ENCODE measurements at places on chromosomes 4 and X.

GRCh38 chr4:110104661-110105060 is 93.8 kb downstream of the ELOVL6 start:
- DNase-seq: no peak

DNA sequence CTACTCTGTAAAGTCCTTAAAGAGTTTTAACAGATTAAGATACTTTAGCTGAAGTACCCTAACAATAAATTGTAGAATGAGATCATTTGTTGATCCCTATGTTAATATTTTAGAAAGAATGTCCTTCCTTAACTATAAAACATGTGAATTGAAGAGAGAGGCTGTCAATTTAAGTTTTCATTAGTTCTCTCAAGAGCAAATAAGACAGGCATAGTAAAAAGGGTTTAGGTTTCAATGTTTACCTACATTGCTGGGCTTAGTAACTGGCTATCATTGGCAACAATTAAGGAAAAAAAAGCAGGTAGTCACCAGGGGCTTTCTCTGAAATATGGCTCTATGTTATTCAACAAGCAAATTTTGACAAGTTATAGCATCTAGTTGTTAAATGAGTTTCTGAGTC is 91.5 kb downstream of the ATRX start:
- no peak for DNase-seq

DNA sequence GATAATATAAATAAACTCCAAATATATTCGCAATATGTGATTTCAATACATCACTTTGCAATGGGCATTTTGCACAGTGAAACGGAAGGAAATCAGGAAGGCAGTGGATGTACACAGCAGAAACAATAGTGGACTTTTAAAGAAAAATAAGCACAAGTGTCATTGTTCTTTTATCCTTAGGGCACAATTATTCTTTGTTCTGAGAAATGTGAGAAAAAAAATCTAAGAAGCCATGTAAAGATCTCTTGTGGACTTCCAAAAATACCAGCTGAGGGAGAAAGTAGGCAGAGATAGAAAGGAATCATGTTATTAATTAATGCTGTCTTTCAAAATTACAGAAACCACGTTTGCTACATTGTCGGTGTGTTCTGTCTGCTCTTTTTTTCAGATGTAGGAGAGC is 17.6 kb upstream of the PRRG1 start:
- DNase-seq: no peak

DNA sequence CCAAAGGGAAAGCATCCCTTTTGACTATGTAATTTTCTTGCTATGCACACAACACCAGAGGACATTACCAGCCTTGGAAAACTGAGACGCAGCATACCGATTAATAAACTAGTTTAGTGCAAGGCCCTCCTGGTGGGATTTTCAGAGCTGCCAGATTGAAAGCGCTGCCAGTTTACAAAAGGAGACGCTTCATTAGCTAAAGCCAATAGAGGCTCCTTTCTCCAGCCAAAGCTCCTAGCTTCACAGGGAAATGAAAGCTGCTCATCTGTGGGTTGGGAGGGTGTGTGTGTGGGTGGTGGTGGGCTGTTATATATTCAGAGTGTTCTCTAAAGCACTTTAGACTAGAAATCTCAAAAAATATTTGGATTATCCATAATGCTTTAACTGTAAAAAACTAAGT is 32.4 kb downstream of the SPANXN4 start:
- DNase-seq: no peak

DNA sequence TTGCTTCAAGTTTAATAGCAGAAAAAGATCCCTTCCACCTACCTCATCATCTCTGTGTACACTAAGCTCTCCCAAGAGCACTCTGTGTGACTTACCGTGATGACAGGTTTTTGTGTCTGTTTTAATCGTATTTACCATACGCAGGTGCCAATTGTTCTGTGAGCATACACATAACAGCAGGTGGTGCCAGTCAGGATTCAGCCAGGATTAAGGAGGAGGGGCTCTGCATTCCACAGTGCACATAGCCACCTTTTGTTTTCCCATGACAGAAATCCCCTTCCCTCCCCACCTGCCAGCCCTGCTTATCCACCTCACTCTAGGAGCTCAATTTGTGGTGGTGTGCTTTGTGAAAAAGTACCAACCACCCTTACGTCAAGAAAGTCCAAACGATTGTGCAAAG is 14.8 kb downstream of the ANK2 start:
- no peak for DNase-seq

DNA sequence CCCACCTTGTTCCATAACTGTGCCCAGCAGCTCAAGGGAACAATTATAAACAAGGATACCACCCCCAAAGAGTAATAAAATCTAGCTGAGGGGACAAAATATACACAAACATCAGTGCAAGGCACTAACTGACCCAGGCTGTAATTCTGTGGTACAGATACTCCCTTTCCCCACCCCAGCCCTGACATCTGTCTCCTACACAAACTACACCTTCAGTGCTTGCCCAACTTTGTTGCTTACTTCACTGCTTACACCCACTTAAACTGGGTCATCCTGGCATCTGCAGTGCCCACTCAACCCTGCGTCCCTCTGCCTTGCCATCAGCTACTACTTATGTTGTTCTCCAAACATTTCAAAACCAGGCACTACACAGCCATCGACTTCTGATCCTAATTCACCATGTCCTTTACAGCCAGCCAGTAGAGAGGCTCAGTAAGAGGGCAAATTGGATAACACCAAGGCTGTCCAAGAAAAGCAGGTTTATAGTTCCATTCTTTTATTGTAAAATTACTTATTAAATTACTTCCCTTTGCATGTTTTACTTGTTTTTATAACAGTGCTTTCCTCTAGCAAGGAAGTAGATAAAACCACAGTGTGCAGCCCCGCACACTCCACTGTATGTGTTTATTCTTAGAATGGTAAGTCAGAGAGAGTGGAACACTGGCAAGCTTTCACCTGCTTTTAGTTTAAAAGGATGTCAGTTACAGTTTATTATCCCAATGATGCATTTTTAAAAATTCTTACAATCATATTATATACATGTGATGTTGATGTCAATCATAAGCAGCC is 149.6 kb downstream of the INPP4B start:
- no peak for DNase-seq

DNA sequence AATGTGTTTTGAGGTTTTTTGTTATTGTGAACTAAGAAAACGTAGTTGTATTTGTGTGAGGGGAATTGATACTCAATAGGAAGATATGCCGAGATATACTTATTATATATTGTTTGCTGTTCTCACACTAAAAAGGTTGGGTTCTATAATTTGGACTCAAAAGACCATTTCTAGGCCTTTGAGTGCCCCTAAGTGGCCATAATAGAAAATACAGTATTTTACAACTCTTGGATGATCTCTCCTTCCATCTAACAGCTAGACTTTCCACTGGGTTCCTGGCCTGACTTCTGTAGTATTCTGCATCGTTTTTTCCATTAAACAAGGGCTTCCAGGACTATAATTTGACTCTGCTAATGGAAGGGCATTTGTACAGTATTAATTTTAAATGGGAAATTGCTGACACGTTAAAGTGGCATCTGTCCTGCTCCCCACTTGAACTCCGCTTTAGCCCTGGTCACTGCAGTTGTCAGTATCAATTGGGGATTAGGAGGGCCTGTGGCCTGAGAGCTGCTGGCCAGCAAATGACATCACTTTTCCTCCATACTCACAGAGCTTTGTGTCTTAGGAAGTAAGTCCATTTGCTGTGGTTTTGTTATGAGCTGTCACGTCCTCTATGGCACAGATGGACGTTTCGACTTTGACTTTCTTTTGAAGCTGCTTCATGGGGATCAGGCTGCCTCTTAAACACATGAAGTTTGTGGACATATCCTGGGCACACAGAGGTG is 176.9 kb downstream of the SLIT2 start:
- no peak for DNase-seq

- no peak for DNase-seq
These were observed 63.8 kb upstream of the PRDX4 start for GRCh38 chrX:23603501-23603900.

DNA sequence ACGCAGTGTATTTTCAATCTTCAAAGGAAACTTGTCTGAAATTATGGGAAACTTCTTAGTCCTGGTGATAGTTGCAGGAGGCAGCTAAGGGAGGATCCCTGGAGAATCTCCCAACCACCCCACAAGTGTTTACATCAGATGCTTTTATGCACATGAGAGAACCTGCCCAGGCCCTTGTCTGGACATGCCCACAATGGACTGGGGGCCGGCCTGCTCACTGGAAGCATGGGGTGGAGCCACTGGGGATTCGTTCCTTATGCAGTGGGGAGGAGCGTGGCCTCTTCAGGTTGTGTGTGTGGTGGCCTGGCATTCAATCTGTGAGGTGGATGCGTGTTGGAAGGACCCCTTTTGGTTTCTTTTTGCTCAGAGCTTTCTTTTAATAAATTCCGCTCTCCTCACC is 398.7 kb upstream of the PPP1R2C start:
- DNase-seq: no peak

DNA sequence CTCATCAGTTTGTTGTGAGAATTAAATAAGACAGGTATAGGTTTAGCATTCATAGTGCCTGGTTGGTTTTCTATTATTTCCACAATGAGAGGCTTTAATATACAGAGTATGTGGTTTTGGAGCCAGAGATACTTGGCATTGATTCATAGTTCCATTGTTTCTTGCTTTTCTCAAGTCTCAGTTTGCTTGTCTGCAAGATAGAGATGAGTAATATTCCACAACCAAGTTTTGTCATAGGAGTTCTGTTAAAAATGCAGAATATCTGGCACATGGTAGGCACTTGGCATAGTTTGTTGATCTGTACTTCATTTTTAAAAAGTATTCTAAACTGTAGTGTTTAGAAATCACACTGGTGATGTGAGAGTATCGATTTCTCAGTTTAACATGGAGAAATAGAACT is 37.5 kb upstream of the EDA2R start:
- no peak for DNase-seq

DNA sequence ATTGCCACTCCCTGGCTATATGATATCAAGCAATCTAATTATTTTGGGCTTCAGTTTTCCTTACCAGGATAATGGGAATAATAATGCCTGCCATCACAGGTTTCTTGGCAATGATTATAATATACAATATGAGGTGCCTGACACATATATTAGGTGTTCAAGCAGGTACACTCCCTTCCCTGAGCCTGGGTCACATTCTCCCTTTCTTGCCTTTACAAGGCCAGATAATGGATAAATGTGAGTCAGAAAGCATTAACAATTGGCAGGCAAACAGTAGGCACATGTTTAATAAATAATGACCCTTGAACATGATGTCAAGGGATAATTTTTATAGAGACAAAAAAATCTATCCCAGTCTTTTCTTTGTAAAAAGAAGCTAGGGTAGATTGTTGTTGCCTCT is 17.2 kb downstream of the NDP start:
- no peak for DNase-seq

DNA sequence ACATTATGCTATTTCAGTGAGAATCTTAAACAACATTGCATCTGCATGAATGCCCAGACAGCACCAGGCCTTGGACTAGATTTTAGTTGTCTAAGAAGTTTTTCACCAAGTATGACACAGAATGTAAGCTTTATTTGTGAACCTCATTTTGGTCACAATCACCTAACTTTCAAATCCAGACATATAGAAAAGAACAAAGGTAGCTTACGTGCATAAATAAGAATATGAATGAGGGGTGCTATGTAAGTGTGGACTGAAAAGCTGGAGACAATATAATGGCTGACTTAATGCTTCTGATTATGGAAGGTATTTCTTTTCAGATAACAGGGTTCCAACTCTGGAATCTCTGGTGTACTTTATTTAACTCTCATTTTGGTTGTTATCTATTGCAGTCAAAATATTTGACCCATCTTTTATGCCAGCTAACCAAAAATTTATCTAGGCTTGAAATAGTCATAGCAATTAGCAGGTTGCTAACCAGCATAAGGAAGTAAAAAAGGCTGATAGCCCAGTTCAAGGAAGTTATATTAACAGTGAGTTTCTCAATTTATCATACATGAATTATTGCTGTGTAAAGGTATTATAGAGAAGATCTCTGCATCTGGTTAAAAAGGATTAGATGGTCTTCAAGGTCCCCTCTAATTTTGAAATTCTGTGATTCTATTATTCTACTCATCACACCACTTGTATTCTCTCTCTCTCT is 36.5 kb downstream of the SLC7A11 start:
- DNase-seq: no peak

DNA sequence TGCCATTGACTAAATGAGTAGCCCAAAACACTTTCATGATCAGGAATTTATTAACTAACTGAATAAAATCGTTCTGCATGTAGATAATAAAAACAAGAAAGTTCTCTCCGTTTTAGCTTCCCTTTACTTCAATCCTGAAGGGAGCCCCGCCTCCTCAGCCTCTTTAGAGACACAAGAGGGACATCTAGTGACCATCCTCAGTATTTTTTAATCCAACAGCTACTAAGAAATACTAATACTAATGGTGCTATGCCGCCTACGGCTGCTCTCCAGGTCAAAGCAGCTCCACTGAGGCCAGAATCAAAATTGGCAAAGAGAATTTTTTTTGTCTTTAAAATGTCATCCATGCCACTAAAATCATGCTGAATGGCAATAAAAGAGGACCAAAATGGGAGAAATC is 3.2 kb upstream of the PCDH19 start:
- no peak for DNase-seq

DNA sequence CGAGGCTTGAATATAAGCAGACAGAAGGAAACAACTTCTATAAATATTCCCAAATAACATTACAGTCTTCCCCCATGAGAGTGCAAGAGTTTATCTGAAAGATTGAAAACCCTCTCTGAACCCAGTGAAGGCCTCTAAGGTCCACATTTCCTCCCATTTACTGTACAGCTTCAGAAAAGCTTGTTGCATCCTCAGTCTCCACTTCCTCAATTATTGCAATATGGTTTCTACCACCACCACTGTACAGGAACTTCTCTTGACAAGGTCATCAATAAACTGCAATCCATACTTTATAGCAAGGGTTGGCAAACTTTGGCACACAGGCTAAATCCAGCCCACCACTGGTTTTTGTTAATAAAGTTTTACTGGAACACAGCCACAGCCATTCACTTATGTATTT is 239.0 kb downstream of the THOC2 start:
- no peak for DNase-seq

DNA sequence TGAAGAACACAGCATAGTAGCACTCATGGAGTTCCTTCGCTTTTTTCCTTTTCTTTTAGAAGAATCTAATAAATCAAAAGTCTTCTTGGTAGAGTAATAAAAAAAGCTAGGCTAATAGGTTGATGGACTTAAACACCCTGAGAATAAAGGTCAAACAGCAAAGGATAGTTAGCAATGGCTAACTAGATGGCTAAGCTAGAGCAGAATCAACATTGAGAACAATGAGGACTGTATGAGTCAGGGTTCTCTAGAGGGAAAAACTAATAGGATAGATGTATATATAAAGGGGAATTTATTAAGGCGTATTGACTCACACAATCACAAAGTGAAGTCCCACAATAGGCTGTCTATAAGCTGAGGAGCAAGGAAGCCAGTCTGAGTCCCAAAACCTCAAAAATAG is 550.9 kb downstream of the GLUD2 start:
- DNase-seq: no peak

- peak; percentile 51 for DNase-seq
These were observed 1.5 kb downstream of the CFAP97 start for GRCh38 chr4:185201977-185202962.

- DNase-seq: no peak
These were observed 8.2 kb downstream of the DCAF8L2 start for GRCh38 chrX:27598312-27598711.

Measured in immature natural killer cell (primary cell).